ENCODE measurements at places on chromosomes 3 and 15.

- no peak for DNase-seq
Observed at GRCh38 chr15:31178705-31179104, 77.2 kb upstream of the TRPM1 start.

DNA sequence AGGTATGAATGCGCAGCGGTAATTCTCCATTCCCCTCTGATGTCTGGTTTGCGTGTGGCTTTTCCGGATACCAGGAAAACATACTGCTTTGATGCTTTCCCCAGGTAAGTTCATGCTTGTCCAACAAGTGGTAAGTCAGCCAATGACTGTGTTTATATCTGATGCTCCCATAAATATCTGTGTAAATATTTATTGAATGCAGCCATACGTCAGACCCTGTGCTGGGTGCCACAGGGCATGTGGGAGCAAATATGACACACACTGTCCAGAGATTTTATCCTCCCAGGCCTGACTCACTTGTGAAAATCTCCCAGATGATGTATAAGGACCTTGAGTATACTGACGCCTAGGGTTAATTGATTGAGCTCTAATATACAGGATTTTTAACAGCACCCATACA is 29.6 kb upstream of the CEMIP start:
- no peak for DNase-seq

- no peak for DNase-seq
Observed at GRCh38 chr3:126130981-126131745, 47.2 kb upstream of the SLC41A3 start.

DNA sequence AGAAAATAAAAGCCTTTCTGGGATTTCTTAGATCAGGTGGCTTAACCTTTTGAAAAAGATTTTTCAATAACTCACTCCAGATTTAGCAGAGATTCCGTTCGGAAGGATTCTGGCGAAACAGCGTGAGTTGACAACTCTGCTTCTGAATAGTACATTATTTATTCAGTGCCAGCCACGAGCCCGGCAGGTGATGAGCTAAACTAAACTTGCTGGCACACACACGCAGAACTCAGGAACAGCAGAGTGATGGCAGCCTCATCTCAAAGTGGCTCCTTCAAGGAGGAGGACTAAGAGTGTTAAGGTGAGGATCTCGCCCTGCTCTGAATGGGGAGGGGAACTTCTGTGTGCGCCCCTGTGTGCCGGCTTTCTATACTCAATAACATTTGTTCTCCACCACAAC is 114.3 kb downstream of the FAM43A start:
- DNase-seq, result no peak

GRCh38 chr15:90667073-90667754 is 49.9 kb upstream of the BLM start:
- no peak for DNase-seq

GRCh38 chr3:12886106-12886679 is 44.8 kb upstream of the RPL32 start:
- DNase-seq, result peak; percentile 20

DNA sequence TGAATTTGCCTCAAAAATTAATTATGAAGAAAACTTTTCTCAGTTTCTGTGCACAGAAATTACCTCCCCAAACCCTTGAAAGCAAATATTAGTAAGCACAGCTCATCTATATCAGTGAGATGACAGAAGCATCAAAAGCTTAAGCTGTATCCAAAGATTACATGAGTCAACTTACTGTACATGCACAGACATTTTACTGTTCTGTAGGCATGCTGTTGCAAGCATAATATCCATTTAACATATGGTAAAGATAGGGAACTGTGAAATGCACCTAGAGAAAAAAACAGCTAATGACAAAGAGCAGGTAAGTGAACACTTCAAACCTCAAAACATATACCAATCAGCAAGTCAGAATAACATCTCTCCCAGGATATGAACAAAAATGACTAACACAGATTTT is 20.9 kb downstream of the SHOX2 start:
- no peak for DNase-seq

- DNase-seq, result no peak
Observed at GRCh38 chr3:192332386-192333291, 394.7 kb downstream of the FGF12 start.

DNA sequence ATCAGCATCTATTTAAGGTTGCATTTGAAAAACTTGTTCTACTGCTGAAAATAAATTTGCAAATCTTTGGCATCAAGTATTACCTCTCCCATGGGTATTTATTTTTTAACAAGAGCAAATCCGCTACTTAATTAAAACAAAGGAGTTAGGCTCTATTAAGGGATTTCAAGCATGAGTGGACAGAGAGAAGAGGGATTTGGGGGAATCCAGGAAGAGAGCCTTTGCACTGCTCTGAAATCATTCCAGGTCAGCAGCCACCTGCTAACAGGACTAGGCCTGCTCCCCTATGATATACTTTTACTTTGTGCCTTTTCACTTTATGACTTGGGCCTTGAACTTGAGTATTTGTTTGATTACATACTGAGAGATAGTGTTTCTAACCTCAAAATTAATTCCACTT is 57.1 kb downstream of the IQCH start:
- no peak for DNase-seq

DNA sequence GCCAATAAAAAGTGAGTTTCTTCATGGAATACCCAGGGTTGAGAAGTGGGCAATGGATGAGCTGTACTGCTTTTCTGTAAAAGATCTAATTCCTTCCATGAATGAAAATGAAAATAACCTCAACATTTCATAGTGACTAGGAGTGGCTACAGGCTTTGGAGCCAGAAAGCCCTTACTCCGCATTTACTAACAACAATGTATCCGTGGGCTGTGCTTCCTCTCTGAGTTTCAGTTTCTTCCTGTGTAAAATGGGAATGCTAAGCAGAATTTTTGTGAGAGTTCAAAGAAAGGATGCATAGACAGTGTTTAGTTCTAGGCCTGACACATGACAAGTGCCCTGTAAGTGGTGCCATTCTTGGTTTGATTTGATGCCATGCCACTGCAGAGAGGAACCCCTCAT is 47.5 kb upstream of the TM4SF1 start:
- DNase-seq, result no peak

DNA sequence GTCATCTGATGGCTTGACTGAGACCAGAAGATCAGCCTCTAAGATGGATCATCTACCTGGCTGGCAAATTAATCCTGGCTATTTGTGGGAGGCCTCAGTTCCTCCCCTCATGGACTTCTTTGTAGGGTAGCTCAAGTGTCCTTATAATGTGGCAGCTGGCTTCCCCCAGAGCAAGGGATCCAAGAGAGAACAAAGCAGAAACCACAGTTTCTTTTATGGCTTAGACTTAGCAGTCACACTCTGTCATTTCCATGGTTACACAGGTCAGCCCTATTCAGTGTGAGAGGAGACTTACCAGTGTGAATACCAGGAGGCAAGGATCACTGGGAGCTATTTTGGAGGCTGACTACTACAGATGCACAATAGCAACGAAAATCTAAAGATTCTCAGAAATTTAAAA is 15.3 kb upstream of the ARL14 start:
- no peak for DNase-seq

GRCh38 chr3:153028381-153028780 is 133.6 kb upstream of the RAP2B start:
- no peak for DNase-seq

GRCh38 chr3:133703915-133704314 is 42.2 kb upstream of the TOPBP1 start:
- no peak for DNase-seq
